Left renal pelvis (tissue), 4 donors: ENCODE measurements at places on chromosomes 16 and 17.
A peak's percentile ranks its signal among the peaks of the same experiment; 100 is the strongest.

DNA sequence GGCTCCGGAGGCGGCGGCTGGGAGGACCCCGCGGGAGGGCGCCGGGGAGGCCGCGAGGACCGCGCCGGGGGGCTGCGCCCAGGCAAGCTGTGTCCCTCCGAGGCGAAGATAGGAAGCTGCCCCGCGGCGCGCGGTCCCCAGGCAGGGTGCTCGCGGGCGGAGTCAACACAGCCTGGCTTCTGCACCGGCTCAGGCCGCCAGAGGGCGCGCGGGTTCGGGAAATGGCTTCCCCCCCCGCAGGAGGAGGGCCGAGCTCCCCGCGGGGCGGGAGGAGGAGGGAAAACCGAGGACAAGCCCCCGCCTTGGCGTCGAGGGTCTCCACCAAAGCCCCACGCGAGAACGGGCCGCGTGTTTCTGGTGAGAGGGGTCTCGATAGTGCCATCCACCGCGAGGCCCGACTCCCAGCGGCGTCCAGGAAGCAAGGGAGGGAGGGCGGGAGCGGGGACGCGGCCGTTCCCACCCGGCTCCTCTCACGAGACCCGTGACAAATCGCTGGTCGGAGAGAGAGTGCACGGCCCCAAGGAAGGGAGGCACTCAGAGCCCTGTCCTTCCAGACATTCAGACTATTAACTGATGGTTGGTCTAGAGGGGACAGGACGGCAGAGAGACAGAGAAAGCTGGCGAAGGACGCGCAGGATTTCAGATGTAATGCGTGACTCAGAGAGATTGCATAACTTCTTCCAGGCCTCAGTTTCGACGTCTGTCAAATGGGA lies 64.4 kb upstream of the DNAJA2 start:
- peak; percentile 58 for DNase-seq

DNA sequence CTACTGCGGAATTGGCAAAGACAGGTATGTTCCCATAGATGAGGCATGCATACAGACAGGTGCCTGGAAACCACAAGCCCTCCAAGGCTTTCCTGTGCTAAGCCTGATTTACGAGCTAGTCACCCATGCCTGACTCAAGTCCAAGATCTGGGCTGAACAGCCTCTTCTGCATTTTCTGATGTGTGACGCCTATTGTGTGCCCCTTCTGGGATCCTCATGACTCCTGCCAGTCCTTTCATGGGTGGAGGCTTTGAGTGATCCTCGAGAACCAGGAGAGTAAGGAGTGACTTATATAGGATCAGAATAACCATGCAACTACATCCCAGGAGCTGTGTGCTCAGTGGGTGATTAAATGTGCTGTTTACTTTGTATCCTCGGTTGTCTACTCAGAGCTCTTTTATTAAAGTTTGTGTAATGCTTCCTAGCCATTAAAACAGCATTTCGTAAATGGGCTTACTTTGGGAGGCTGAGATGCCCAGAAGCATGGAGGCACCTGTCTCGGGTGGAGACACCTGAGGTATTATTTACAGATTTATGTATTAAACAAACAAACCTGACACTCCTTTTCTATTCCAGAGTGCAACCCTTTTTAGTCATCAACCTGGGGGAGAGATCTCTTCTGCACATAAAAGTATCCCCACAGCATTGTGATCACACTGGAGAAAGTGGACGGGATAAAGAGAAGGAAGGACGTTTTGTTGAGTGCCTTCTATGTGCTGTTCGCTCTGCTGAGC lies 373.0 kb upstream of the DYNLRB2 start:
- peak; percentile 52 for DNase-seq

GRCh38 chr17:71412803-71413202 lies 708.0 kb upstream of the SOX9 start:
- DNase-seq = no peak

DNA sequence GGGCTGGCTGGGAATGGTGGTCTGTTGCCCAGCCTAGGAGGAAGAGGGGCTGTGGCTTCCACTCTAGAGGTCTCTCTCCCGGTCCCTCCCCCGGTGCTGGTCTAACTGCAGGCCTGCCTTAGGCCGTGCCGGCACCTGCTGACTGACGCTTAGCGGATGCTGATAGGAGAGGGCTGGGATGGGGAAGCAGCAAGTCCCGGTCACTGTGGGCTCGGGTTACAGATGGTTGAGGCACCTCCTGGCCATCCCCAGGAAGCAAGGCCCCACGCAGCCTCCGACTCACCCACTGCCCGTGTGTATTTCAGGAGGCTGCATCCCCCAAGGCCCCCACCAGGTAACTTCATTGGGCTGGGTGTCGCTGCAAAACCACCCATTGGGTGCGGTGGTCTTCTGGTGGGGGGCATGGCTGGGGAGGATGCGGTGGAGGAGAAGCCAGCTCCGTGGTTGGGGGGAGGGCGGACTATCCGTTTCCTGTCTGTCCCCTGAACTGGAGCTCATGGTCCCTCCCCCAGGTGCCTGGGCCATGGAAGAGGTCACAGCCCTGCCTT lies 278.9 kb downstream of the SEC14L1 start:
- DNase-seq = no peak

DNA sequence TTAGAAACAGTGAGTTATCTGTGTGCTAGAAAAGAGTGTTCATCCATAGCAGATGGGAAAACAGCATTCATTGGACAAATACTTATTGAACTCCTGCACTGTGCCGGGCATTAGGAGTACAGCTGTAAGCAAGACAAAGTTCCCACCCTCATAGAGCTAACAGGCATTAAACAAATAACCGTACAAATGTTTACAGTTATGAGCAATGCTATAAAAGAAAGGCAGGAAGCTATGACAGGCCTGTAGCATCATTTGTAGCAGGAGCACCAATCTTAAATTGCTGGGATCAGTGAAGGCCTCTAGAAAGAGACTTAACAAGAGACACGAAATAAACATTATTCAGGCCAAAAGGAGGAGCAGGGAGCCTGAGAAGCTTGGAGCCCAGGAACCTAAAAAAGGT lies 15.6 kb downstream of the SDR42E1 start:
- no peak for DNase-seq

GRCh38 chr17:58369214-58370031 lies 17.4 kb upstream of the SUPT4H1 start:
- no peak for DNase-seq

GRCh38 chr16:27317320-27317719 lies 3.5 kb downstream of the IL4R start:
- no peak for DNase-seq

GRCh38 chr17:61291451-61292285 lies 108.0 kb upstream of the TBX2 start:
- no peak for DNase-seq

DNA sequence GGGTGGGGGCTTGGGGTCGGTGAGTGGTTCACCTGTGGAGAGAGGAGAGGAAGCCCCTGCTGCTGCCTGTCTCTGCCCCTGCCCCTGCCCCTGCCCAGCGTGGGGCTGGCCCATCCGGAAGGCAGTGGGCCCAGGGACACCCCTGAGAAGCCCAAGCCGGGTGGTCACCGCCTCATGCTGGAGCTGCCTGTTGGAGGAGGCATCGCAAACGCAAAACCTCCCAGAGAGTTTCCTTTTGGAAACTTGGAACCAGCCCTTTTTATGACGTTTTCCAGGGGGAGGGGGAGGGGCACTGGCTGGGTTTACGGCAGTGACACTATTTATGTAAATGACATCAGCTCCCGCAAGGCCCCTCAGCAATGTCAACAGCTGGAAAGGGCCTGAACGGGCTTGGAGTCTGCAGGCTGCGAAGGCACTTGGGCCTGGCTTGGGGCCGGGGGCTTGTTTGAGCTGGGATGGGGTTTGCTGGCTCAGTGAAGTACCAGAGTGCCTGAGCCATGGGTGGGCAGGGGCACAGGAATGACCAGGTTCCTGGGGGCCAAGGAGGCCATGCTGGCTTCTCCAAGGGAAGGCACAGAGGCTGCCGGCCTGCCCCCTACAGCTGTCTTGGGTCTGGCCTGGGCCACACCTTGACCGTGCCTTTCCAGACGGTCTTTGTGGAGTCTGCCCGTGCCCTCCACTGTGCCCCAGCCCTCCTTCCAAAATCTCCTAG lies 219.5 kb downstream of the NTN1 start:
- DNase-seq = peak; percentile 68

- no peak for DNase-seq
Measured at GRCh38 chr16:25340973-25341372, 83.3 kb upstream of the ZKSCAN2 start.

- no peak for DNase-seq
Measured at GRCh38 chr16:23663918-23664317, 14.8 kb upstream of the PLK1 start.

GRCh38 chr16:75494184-75494583 lies 1.1 kb downstream of the CHST6 start:
- no peak for DNase-seq

DNA sequence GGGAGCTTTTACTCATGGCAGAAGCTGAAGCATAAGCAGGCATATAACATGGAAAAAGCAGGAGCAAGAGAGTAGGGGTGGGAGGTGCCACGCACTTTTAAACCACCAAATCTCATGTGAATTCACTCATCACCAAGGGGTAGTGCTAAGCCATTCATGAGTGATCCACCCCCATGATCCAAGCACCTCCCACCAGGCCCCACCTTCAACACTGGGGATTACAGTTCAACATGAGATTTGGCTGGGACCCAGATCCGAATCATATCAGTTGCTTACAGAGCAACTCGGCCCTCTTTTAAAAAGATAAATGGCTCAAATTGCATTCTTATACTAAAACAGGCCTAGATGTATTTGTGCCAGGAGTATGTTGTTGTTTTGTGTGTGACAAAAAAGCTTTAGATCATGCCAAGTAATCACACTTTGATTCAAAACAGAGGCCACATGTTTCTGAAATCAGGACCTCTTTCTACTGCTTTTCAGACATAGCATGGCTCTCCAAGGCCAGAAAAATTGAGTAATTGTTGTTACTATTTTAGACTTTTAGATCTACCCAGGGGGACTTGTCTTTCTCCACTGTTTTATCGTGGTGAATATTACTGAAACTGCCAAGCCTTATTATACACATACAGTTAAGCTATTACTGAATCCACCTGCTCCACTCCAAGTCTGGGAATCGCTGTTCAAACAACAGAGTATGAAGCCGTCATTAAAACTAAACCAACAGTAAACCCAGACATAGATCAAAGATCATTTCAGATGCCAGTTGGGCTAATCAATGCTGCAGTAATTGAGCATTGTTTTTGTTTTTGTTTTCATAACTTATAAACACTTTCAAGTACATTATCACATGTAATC lies 163.3 kb downstream of the KCNJ2 start:
- DNase-seq = no peak

DNA sequence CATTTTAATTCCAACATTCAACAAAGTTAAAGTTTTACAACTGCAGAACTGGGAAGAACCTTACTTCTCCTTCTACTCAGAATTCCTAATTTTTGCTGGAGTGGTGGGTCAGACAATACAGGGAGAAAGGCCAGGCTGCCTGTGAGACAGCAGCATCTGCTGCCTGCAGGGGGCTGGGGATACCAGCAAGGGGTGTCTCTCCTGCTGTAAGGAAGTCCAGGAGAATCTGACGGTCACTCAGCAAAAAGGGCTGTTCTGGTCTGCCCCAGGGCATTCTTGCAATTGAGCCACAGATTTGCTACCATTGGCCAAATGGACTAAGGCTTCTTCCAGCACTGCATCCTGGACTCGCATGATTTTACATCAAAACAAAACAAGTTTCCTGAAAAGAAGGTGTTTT lies 426.6 kb upstream of the CDH11 start:
- DNase-seq = no peak

DNA sequence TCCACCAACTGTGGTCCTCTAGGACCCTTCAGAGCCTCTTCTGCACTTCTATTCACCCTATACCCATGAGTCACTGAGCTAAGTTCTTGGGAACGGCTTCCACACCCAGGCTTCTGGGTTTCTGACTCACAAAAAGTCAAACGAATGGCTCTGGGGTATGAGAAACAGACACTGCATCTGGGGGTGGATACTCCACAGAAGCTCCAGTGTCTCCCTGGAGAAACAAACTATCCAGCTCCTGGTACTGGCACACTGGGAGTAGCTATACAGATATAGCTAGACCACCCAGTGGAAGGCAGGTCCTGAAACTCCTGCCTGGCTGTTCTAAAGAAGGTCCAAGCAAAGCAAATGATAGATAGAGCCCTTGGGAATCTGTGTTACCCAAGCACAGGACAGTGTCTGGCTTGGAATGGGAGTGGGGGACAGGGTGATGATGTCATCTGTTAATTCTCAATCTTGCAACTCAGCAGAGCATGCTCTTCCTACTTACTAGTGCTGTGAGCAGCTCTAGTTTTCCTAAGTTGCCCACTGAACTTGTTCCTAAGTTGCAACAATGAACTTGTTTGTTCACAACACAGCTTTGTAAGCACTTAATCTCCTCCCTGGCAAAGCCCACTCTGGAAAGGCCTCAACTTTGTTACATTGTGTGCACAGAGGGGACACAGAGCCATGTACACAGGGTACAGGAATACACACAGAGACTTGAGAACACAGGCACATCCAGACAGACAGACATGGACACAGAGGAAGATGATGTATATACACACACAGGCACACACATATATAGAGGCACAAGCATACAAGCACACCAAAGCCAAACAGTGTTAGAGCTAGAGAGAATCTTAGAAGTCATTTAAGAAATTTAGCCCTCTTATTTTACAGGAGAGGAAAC lies 6.7 kb downstream of the MMP28 start:
- no peak for DNase-seq

GRCh38 chr17:75109046-75109406 lies 743 bp upstream of the ARMC7 start:
- DNase-seq = no peak

- DNase-seq = no peak
Measured at GRCh38 chr16:560701-561412, 663 bp downstream of the PRR35 start.

GRCh38 chr16:82368041-82368440 lies 198.0 kb upstream of the MPHOSPH6 start:
- no peak for DNase-seq

- no peak for DNase-seq
Measured at GRCh38 chr17:14922411-14922810, 342.7 kb downstream of the PMP22 start.

- no peak for DNase-seq
Measured at GRCh38 chr17:59002126-59002525, 104.6 kb downstream of the TRIM37 start.

DNA sequence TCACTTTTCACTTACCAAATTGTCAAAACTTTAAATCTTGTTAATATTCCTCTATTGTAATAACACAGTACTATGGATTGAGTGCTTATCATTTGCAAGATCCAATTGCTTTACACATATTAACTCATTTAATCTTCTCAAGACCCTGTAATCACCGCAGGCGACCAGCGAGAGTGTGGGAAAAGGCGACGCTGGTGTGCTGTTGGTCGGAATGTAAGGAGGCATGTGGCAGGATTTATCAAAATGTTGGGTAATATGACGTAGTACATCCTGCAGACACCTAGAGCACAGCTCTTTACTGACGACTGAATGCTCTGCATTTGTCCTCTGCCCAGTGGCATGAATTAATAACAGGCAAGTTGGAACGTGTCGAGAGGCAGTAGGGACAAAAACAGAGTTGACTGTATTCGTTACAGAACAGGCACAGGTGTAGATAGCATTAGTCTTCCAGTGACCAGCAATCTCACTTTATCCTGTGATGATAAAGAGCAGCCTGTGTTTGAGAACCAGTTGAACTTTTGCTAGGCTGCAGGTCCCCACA lies 80.3 kb downstream of the TNRC6C start:
- no peak for DNase-seq
